ENCODE measurements at places on chromosomes 7 and 10.

GRCh38 chr10:43255634-43256431 lies 11.0 kb downstream of the RASGEF1A start:
- no peak for DNase-seq

DNA sequence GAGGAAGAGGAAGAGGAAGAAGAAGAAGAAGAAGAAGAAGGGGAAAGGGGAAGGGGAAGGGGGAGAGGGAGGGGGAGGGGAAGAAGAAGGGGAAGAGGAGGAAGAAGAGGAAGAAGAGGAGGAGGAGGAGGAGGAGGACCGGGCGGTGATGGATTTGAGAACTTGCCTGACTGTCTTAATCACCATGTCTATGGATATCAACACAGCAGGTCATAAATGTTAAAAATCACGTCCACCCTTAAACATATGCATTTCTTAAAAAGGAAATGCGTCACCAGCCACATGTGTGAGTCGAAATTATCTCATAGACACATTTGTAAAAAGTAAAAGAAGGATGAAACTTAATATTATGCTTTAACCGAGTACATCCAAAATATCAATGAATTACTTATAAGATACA lies 42.1 kb upstream of the INSIG1 start:
- DNase-seq: no peak

- no peak for DNase-seq
These were observed 284.2 kb downstream of the MTERF1 start for GRCh38 chr7:91596287-91596686.

GRCh38 chr7:80014511-80014910 lies 120.1 kb upstream of the GNAI1 start:
- DNase-seq: no peak

GRCh38 chr7:27073076-27073475 lies 22.7 kb downstream of the HOXA1 start:
- no peak for DNase-seq

- no peak for DNase-seq
These were observed 53.9 kb upstream of the NPVF start for GRCh38 chr7:25282194-25282593.

- DNase-seq: peak; percentile 45
These were observed 4.9 kb downstream of the TRIM8 start for GRCh38 chr10:102648889-102649796.

DNA sequence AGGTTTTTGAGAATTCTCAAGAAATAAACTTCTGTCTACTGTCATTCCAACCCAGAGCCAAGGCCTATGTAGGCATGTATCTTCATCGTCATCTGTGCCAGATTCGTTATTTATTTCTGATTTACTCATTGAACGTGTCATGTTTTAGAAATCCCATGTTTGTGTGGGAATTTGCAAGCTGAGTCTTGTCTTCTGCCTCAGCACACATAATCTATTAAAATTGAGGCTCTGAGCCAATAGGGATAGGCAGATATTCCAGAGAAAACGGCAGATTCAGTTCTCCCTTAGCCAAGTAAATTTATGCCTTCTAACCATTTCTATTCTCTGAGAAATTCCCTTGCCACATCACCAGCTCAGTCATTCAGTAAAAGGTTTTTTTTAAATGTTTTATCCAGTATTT lies 444.6 kb downstream of the REEP3 start:
- DNase-seq: no peak

DNA sequence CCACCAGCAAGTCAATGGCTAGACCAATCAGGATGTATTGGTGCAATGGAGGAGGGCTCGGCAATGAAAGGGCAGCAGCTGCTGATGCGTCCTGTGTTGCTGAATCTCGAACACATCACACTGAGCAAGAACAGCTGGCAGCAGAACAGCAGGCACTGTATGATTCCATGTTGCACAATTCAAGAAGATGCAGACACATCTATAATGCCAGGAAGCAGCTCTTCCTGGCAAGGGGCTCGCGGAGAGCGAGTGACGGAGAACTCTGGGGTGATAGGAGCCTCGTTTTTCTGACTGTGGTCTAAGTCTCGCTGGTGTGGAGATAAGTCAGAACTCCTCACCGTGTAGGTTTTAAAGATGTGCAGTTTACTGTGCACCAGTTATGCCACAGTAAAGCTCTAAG lies 24.8 kb upstream of the PFKP start:
- no peak for DNase-seq

DNA sequence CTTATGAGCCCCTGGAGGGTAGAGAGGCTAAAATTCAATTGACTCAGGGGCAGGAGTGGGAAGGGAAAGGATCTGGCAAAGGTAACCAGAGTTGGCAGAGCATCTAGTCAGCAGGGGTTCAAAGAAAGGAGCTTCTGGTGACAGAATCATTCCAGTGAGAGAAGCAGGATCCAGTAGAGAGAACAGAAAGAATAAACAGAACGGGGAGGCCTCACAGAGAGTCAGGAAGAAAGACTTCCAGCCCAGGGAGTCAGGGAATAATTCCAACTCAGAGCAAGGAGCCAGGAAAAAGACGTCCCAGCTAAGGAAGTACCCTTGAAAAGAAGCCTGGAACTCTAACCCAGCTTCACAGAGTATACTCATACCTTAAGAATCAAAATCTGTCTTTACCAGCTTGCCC lies 66.6 kb upstream of the CPXM2 start:
- no peak for DNase-seq

GRCh38 chr10:51716981-51717380 lies 17.6 kb upstream of the CSTF2T start:
- DNase-seq: no peak

- DNase-seq: no peak
These were observed 80.6 kb downstream of the ETV1 start for GRCh38 chr7:13908667-13909397.

DNA sequence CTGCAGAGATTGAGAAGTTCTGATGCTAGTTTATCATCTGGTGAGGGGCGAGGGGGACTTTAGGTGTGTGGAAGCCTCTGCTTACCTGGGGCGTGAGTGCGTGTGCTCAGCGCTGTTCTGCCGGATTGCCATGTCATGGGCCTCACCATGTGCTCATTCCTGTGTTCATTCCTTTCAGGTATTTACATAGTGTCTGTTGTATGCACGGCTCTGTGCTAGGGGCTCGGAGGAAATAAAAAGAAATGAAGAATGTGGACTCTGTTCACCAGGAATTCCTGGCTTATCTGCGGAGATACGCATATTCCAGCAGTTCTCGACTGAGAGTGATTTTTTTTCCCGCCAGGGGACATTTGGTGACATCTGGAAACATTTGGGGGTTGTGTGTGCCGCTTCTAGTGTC lies 152.0 kb downstream of the CAMK1D start:
- no peak for DNase-seq

DNA sequence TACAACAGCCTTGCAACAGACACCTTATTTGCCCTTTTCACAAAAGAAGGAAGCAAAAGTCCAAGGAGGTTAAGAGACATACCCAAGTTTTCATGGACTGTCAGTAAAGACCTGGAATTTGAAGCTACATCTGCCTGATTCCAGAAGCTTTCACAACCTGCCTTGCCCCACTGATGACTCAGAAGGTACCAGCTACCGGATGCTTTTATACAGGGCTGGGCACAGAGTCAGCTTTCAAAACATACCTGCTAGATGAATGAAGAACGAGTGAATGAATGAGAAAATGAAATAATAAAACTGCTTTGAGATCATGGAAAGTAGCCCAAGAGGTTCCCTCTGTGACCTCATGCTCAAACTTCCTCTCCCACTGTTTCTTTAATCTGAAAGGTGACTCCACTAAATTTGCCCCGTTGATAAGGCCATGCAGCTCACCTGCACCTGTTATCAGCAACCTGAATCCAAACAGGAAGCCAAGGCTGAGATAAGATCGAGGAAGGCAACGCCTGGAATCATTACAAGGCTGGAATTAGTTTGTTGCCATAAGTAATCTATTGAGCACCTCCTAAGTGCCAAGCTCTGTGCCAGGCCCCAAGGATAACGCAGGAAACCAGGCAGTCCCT lies 151.5 kb downstream of the WDR11 start:
- DNase-seq: no peak

All from activated CD4-positive, alpha-beta T cell treated with anti-CD3 and anti-CD28 coated beads, Interleukin-2, amount 50 U/mL, for 1 hour (primary cell).